CD14-positive monocyte (primary cell): ENCODE measurements at places on chromosomes 3 and 15.

GRCh38 chr15:65937476-65937875 lies 68.2 kb downstream of the RAB11A start:
- no peak for DNase-seq

GRCh38 chr3:176789281-176789705 lies 408.0 kb downstream of the TBL1XR1 start:
- no peak for DNase-seq

DNA sequence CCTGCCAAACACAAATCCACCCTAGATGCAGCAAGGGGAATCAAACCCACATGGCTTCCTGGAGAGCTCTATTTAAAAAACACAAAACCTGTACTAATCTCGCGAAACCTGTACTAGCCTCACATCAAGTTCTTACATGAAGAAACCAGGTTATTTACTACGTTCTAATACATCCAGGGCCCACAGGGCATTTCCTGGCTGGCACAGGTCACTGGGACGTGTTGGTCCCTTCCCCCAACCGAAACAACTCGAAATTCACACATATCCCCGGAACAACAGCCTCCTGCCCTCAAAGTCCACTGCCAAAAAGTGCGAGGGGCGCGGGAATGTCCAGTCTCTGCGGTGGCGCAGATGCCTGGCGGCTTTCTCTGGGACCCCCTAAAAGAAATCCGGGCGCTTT lies 955 bp downstream of the CDCP1 start:
- no peak for DNase-seq

DNA sequence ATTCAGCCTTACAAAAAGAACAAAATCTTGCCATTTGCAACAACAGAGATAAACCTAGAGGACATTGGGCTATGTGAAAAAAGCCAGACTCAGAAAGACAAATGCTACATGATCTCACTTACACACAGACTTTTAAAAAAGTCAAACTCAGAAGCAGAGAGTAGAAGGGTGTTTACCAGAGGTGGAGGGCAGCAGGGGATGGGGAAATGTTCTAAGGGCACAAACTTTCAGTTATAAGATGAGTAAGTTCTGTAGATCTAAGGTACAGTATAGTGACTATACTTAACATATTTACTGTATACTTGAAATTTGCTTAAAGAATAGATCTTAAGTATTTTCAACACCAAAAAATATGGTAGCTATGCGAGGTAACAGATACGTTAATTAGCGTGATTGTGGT lies 3.0 kb downstream of the MYEF2 start:
- DNase-seq = no peak

DNA sequence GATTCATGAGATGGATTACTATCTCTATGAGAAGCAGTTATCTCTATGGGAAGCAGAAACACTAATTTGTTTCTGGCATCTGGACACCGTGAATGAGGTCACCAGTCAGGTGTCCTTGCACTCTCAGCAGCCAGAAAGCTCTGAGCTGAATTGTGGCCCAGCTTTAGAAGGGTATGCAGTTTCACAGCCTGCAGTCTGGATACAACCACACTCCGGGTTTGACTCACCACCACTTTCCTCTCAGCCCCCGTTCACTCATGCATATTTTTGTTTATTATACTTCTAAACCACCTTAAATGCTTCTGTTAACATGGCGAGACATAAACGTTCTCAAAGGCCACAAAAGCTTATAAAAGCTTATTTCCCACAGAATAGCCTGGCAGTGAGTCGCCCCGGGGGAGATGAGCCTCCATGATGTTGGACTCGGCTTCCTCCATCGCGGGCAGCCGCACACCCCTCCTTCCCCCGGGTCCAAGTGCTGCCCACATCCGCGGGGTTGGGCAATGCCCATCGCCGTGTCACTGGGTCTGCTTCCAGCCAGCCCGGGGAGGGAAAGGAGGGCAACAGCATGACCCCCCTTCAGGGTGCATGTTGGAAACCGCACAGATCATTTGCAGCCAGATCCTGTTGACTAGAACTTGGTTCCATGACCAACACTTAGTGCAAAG lies 16.8 kb upstream of the SLC41A3 start:
- DNase-seq = no peak

DNA sequence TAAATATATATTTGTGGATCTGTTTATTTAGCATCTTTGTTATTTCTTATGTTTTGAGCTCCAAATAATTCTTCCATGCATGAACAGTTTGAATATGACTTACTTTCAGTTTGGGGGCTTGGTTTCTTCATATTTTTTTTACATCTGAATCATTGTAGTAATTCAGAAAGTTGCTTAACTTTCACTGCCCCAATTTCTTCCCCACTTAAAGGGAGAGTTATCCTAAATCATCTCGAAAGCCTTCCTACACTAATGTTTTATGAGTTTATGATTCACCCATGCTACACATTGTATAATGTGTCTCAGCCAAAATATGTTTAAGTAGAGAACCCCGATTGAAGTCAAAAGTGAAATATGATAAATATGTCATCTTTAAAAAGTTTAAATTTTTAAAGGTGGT lies 47.8 kb downstream of the SPRED1 start:
- DNase-seq = no peak

DNA sequence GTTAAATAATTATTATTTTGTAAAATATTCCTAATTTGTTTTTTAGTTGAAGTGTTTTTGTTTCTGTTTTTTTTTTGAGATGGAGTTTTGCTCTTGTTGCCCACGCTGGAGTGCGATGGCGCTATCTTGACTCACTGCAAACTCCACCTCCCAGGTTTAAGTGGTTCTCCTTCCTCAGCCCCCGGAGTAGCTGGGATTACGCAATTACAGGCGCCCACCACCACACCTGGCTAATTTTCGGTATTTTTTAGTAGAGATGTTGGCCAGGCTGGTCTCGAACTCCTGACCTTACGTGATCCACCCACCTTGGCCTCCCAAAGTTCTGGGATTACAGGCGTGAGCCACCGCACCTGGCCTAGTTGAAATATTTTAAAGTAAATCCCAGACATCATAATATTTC lies 48.7 kb upstream of the GATM start:
- DNase-seq = no peak

- DNase-seq = peak; percentile 47
Measured at GRCh38 chr3:141294848-141295247, 63.2 kb downstream of the PXYLP1 start.

- DNase-seq = no peak
Measured at GRCh38 chr3:139541532-139542288, 2.2 kb upstream of the RBP1 start.

DNA sequence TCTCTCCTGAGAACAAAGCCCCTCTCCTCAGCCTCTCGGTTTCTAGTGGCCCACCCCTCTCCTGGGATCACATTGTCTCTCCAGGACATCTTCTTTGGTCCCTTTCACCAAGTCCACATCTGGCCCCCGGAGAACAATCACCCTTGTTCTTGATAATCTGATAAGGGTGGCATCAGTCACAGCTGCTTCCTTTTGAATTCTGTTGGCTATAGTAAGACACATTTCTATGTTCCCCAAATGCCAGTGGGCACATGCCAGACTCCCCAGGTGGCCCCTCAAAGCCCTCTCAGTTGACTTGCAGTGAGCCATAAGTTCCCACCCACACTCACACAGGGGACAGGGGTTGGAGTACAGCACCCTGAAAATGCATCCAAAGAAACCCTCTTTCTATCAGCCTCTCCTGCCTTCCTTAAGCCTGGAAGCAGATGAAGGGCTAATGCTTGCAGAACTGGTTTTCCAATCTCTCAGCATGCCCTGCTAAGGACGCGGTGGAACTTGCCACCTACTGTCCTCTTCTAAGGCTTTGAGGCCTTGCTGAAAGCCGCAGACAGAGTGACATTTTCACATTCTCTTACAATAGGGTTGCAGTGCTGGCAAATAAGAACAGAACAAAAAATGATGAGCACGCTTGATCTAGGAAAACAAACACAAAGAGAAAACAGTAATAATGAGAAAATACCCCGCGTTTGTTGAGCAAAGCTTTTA lies 101.3 kb upstream of the SLCO3A1 start:
- DNase-seq = no peak

- DNase-seq = no peak
Measured at GRCh38 chr3:127785711-127786265, 36.5 kb downstream of the MGLL start.

- peak; percentile 91 for DNase-seq
Measured at GRCh38 chr3:50260027-50260941, 8.7 kb upstream of the SEMA3B start.

DNA sequence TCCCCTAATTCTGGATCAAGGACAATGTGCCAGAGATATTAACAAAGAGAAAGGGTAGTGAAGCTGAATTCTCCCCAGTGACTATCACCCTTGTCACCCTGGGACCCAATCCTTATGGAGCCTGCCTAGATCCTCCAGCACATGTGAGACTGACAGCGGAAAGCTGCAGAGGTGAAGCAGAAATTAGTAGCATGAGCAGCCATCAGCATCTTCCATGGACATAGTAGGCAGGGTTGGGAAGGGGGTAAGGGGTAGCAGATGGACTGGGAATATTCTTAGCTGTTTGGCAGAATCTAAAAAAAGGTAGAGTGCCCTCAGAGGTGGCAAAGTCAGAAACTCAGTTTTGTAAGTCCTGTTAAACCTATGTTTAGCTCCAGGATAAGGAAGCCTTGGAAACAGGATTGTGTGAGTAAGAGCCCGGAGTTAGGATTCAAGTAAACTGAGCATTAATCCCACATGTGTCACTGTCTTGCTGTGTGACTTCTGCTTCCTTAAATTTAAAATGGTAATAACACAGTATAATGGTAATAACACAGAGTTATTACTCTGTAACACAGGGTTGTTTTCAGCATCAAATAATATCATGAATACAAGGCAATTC lies 14.5 kb downstream of the GOLIM4 start:
- DNase-seq = no peak

DNA sequence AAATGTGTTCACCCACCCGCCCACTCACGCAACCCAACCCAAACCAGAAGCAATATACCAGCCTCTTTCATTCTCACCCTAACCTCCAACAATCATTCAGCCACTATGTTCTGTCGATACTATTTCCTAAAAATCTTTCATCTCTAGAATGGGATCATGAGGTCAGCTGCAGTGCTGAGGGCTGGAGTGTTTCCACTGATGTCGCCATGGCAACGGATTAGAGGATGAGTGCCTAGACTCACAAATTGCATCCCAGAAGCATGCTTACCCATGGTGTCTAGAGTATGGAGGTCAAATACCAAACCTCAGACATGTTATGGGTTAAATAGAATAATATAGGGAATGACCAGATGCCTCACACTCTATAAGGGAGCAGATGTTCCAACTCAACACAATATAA lies 138.5 kb downstream of the GABRB3 start:
- no peak for DNase-seq

- no peak for DNase-seq
Measured at GRCh38 chr3:64599651-64600050, 88.1 kb downstream of the ADAMTS9 start.

DNA sequence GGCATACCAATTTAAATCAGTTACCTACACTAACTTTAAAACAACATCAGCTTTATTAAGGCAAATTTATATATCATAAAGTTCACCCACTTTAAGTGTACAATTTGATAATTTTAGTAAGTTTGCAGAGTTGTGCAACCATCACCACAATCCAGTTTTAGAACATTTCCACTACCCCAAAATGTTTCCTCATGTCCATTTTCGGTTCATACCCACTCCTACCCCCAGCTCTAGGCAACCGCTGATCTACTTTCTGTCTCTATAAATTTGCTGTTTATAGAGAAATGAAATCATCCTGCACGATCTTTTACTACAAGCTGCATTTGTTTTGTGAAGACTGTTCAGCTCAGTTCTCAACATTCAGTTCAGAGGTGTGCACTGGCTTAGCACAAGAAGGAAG lies 31.5 kb upstream of the FAM81A start:
- no peak for DNase-seq

DNA sequence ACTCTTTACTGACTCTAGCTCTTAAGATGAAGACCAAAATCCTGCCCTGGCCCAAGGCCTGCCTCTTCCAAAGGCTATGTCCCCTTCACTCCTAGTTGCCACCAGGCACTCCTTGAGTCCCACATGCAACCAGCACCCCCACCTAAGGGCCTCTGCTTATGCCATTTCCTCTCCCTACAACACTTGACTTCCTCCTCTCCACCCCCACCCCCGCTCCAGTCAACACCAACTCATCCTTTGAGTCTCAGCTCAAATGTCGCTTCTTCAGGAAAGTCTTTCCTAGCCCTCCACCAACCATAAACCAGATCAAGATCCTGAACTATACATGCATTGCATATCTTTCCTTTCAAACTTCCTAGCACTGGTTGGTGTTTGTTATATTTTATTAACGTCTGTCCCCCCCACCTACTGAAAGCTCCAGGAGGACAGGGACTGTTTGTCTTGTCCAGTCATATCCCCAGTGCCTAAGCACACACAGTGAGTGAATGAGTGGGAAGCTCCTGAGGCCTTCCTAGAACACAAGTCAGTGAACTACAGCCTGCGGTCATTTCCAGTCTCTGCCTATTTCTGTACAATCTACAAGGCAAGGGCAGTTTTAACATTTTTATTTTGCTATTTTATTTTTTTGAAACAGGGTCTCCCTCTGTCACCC lies 7.3 kb downstream of the TBC1D2B start:
- peak; percentile 69 for DNase-seq

GRCh38 chr15:62546628-62547027 lies 381.5 kb upstream of the C2CD4B start:
- DNase-seq = no peak

DNA sequence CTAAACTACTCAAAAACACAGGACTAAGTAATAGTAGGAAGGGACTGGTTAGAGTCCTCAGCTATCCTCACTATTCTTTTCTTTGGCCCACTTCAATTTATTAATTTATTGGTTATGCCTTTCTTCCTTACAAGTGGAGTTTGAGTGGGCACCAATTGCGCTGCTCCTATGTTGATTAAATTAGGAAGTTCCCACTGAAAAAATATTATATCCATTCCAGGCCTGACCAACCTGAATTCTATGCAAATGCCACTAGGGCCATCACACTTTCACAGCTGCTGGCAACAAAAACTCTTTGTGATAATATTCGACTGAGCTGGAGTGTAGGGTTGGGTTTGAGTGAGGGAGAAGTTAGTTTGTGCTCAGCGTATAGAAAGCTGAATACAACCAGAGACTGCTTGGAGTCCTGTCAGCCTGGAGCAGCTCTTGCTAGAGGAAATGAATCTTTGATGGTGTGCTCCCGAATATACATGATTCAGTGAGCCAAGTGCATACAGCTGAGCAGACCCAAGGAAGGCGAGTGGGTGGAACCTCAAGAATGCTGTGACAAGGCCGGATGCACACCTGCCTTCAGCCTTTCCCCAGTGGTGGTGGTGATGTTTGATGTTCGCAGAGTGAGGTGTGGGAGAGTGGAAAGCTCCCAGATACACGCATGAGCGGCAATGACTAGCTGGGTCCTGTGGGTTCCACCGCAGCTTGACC lies 1.5 kb downstream of the ARHGEF3 start:
- DNase-seq = no peak
